ENCODE measurements at places on chromosomes 7 and 10. TPM values are rescaled to one million over a fixed set of nuclear protein-coding genes. Genes with fewer than 3 reads are reported as not detected.

DNA sequence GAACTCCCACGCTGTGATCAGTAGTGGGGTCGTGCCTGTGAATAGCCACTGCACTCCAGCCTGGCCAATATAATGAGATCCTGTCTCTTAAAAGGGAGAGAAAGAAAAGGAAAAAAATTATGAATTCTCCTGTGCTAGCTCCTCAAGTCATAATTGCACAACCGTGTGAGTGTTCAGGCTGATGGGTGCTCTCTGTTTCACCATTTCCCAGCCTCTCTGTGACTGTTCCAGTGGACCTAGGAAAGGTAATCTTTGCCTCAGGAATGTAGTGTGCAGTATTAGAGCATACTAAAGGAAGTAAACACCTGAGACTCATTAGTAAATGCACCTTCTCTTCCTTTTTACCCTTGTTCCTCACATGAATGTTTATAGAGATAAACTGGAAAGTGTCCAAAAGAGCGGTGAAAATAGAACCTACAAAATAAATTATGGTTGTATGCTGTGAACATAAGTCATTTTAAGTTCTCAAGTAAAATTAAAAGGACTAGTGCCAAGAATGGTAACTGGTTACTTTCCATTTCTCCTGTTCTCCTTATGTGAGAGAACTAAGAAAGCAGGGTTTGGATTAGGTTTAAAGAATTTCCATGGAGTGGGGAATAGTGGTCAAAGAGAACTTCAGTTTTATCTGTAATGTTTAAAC, 42.7 kb downstream of the INPP5F start:
- no peak for DNase-seq
- H3K36me3 ChIP-seq = peaks cover 3% of the 10 kb centered on the region
- H3K4me3 ChIP-seq = no peak overlapping the region
- H3K27ac ChIP-seq = no peak overlapping the region
- H3K27me3 ChIP-seq = no peaks in the 10 kb centered on the region
- H3K4me1 ChIP-seq = peaks cover 16% of the 10 kb centered on the region

GRCh38 chr7:12709726-12710502, 22.5 kb downstream of the ARL4A start:
- H3K4me3 ChIP-seq = no peak overlapping the region
- no peak for DNase-seq
- no peak overlapping the region for H3K27ac ChIP-seq
- peaks cover 1% of the 10 kb centered on the region for H3K4me1 ChIP-seq
- H3K36me3 ChIP-seq = no peaks in the 10 kb centered on the region

GRCh38 chr10:60305380-60305892, 84.2 kb downstream of the ANK3 start:
- no peaks in the 10 kb centered on the region for H3K27me3 ChIP-seq
- H3K27ac ChIP-seq = no peak overlapping the region
- no peak overlapping the region for H3K4me3 ChIP-seq
- no peak for DNase-seq
- no peaks in the 10 kb centered on the region for H3K36me3 ChIP-seq
- peaks cover 2% of the 10 kb centered on the region for H3K4me1 ChIP-seq

GRCh38 chr7:99139036-99139435, 4.9 kb downstream of the SMURF1 start:
- H3K27me3 ChIP-seq = no peaks in the 10 kb centered on the region
- peaks cover 57% of the 10 kb centered on the region for H3K4me1 ChIP-seq
- peaks cover 4% of the 10 kb centered on the region for H3K36me3 ChIP-seq
- no peak overlapping the region for H3K4me3 ChIP-seq
- no peak overlapping the region for H3K27ac ChIP-seq
- no peak for DNase-seq

PRPS1L1 gene
- not detected for total RNA-seq

GRCh38 chr7:88205179-88205578, 14.7 kb downstream of the SRI start:
- peaks cover 33% of the 10 kb centered on the region for H3K36me3 ChIP-seq
- H3K4me3 ChIP-seq = no peak overlapping the region
- no peaks in the 10 kb centered on the region for H3K27me3 ChIP-seq
- no peak overlapping the region for H3K27ac ChIP-seq
- no peak for DNase-seq

- no peak overlapping the region for H3K27ac ChIP-seq
- H3K4me3 ChIP-seq = no peak overlapping the region
- H3K4me1 ChIP-seq = no peaks in the 10 kb centered on the region
- peaks cover 5% of the 10 kb centered on the region for H3K27me3 ChIP-seq
- H3K36me3 ChIP-seq = no peaks in the 10 kb centered on the region
Observed at GRCh38 chr10:120609006-120609405, 152.0 kb downstream of the PLPP4 start.

GRCh38 chr7:105811189-105811847, 65.1 kb downstream of the ATXN7L1 start:
- peaks cover 49% of the 10 kb centered on the region for H3K4me1 ChIP-seq
- H3K4me3 ChIP-seq = no peak overlapping the region
- H3K27me3 ChIP-seq = no peaks in the 10 kb centered on the region
- DNase-seq = no peak

DNA sequence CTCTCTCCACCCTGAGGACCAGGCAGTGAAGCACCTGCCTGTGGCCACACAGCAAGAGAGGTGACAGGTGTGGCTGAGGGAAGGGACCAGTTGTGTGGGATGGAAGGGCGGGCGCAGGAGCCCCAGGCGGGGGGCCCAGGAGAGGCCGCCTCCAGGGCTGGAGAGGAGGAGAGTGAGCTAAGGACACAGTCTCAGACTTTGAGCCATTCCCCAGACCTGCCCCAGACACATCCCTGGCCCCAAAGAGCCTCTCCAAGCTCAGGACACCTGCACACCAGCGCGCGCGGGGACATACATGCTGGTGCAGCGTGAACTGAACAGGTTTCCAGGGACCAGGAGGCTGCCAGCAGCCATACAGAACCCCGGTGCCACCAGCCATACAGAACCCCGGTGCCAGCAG, 237.3 kb downstream of the MAD1L1 start:
- H3K27ac ChIP-seq = no peak overlapping the region
- peaks cover under 1% of the 10 kb centered on the region for H3K36me3 ChIP-seq
- no peak overlapping the region for H3K4me3 ChIP-seq

DNA sequence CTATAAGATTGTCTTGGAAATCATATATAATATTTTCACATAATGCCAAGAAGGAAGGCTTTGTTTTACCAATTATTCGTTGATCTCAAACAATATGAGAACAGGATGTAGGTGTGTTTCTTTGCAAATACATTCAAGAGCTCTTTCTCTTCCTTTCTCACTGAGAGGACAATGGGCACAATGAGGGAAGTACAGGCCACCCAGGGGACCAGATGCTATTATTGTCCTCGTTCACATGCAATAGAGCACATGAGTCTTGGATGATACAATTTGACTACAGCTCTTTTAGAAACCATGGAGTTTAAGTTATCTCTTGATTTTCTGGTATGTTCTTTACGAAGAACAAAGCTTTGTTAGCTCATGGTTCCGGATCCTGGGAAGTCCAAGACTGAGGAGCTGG, 323.7 kb upstream of the KLF6 start:
- H3K27ac ChIP-seq = no peak overlapping the region
- no peak overlapping the region for H3K4me3 ChIP-seq

GRCh38 chr10:51159841-51160240, 85.6 kb downstream of the PRKG1 start:
- no peaks in the 10 kb centered on the region for H3K27me3 ChIP-seq
- H3K36me3 ChIP-seq = no peaks in the 10 kb centered on the region
- DNase-seq = no peak
- H3K27ac ChIP-seq = no peak overlapping the region
- H3K4me1 ChIP-seq = no peaks in the 10 kb centered on the region

DNA sequence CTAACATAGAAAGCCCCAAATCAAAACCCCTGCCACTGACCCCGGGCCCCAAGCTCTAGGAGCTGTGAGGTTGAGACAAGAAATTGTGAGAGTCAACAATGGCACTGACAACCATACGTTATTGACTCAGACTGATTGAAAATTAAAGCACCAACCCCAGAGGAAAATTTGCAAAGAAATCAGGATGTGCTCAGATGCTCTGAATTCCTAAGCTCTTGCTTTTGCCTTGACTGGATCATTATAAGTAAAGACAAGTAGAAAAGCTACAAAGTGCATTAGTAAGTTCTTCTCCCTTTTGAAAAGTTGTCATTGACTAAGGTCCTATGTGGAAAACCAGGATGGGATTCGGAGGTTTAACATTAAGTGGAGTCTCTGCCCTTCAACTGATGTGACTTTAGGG, 130.2 kb downstream of the SAMD9 start:
- H3K36me3 ChIP-seq = no peaks in the 10 kb centered on the region
- H3K4me3 ChIP-seq = no peak overlapping the region
- DNase-seq = no peak
- H3K27me3 ChIP-seq = peaks cover 17% of the 10 kb centered on the region

CPA2 gene
- total RNA-seq = not detected

WDR11 gene
- 32.4 TPM for total RNA-seq

- H3K4me3 ChIP-seq = no peak overlapping the region
- no peak for DNase-seq
- H3K4me1 ChIP-seq = no peaks in the 10 kb centered on the region
- peaks cover 7% of the 10 kb centered on the region for H3K27me3 ChIP-seq
- no peak overlapping the region for H3K27ac ChIP-seq
- no peaks in the 10 kb centered on the region for H3K36me3 ChIP-seq
Observed at GRCh38 chr10:2392145-2392812, 655.0 kb upstream of the ADARB2 start.

GRCh38 chr10:20598590-20598989, 298.5 kb downstream of the NEBL start:
- H3K4me3 ChIP-seq = no peak overlapping the region
- H3K27ac ChIP-seq = no peak overlapping the region
- no peaks in the 10 kb centered on the region for H3K36me3 ChIP-seq
- no peaks in the 10 kb centered on the region for H3K27me3 ChIP-seq

- no peak for DNase-seq
- H3K4me3 ChIP-seq = no peak overlapping the region
- no peaks in the 10 kb centered on the region for H3K36me3 ChIP-seq
Observed at GRCh38 chr10:43943119-43943817, 294.6 kb upstream of the ZNF32 start.

DNA sequence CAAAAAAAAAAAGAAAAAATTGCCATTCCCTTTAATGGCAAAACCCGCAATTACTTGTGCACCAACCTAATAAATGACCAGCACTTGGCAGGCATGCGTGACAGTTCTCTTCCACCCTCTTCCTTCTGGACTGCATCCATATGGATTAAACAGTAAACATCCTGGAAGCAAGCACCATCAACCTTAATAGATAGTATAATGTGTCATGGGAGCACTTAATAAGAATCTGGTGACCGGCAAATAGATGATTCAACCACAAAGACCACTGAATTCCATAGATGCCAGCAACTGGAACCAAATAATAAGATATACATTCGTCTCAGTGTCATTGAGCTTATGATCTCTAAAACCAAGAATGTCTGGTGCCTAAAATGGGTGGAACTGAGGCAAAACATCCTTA, 610.2 kb downstream of the CALN1 start:
- H3K27ac ChIP-seq = no peak overlapping the region
- H3K4me1 ChIP-seq = no peaks in the 10 kb centered on the region
- H3K27me3 ChIP-seq = no peaks in the 10 kb centered on the region

FGL2 gene
- not detected for total RNA-seq

DNA sequence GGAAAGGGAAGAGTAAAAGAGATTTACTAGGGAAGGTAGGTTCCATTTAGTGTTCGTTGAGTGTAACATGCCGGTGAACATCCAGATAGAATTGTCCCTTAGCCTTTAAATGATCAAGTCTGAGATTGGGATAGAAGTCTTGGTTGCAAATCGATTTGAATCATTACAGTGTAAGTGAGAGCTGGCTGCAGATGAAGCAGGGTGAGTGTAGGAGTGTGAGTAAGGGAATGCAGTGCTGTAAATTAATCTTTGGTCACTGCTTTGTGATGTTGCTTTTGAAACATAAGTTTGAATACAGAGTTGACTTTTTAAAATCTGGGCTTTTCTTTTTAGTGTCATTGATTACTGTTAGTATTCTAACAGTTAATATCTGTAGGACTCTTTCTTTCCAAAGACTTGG, 16.3 kb downstream of the TPST1 start:
- H3K27me3 ChIP-seq = no peaks in the 10 kb centered on the region
- no peak overlapping the region for H3K4me3 ChIP-seq
- no peaks in the 10 kb centered on the region for H3K36me3 ChIP-seq
- peaks cover 4% of the 10 kb centered on the region for H3K4me1 ChIP-seq
- no peak for DNase-seq
- H3K27ac ChIP-seq = no peak overlapping the region

GRCh38 chr10:52280051-52280450, 34.0 kb upstream of the DKK1 start:
- no peak overlapping the region for H3K27ac ChIP-seq
- H3K27me3 ChIP-seq = no peaks in the 10 kb centered on the region
- H3K4me1 ChIP-seq = no peaks in the 10 kb centered on the region
- DNase-seq = no peak

DNA sequence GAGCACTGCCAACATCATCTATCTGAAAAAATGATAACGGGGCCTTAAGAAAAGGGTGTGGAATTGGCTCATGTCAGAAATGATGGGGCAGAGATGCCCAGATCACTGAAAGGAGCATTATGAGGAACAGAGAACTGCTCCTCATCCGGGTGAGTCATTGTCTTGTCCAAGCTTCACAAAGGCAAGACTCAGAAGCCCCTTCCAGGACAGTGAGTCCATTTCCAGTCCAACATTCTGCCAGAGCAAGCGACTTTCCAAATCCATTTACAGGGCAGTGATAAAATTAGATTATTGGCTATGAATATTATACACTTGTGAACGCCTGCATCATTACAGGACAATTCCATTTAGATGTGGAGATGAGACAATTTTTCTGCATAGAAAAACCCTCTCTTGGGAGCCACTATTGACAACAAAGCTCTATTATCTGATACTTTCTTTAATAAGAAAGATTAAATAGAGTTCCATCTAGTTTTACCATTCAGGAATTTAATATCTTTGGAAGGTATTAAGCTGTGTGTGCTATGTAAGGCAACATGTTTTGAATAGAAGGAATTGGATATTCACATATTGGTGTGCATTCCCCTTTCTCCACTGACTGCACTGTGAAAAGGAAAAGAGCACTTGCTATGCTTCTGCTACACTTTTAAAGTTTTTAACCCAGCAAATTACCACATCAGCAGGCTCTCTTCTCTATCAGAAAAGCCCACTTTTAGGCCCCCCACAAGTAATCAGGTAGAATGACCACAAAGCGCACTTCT, 159.6 kb downstream of the NRP1 start:
- no peaks in the 10 kb centered on the region for H3K36me3 ChIP-seq
- H3K4me1 ChIP-seq = peaks cover 2% of the 10 kb centered on the region
- DNase-seq = no peak
- peaks cover 14% of the 10 kb centered on the region for H3K27me3 ChIP-seq
- H3K27ac ChIP-seq = no peak overlapping the region
- no peak overlapping the region for H3K4me3 ChIP-seq
